ENCODE measurements at places on chromosomes 5 and 9.

- no peak for DNase-seq
These were observed 30.0 kb upstream of the FGD3 start for GRCh38 chr9:92917176-92917800.

DNA sequence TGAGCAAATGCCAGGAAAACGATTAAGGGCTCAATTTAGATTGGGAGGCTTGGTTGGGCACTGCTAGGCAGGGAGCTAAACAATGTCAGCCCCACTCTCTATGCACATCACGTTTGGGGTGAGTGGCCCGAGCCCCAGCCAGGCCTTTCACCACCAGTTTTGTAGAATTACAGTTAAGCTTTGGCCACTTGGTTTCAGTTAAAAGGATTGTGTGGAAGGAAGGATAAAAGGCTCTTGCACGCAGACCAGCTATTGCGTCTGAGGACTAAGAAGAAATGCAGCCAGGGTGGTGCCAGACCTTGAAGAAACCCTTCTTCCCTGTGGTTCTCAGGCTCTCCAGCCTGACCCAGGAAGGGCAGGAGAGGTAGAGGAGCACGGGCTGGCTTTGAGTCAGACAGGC lies 125.3 kb upstream of the SLC44A1 start:
- DNase-seq = no peak

- no peak for DNase-seq
These were observed 1180.2 kb downstream of the CDH12 start for GRCh38 chr5:21672911-21673310.

DNA sequence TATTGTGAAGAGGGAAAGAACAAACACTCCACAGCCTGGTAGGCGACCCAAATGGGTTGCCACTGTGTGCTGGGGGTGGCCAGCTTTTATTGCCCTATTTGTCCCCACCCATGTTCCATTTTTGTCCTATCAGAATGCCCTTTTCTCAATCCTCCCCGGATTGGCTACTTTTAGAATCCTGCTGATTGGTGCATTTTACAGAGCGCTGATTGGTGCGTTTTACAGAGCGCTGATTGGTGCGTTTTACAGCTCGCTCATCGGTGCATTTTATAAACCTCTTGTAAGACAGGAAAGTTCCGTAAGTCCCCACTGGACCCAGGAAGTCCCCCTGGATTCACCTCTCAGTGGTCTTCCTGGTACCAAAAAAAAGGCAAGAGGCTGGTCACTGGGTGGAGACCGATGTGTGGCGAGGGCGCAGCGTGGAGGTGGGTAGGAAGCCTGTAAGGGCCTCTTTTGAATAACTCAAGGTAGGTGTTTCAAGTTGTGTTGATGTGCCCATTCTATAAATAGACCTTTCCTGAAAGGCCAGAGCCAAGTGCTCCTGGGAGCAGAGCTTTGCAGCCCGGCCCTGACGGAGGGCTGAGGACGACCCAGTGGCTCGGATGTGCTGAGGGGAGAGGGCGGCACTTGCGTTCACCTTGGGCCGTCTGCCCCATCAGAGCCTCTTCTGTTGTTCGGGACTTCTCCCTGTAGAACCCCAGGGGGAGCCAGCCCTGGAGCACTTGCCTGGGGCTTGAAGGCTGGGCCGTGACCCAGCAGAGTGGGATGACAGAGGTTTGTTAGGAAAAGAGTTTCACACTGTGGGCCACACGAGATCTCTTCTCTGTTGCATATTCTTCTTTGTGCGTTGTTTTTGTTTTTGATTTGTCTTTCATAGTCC lies 7.2 kb upstream of the GFPT2 start:
- DNase-seq = no peak

DNA sequence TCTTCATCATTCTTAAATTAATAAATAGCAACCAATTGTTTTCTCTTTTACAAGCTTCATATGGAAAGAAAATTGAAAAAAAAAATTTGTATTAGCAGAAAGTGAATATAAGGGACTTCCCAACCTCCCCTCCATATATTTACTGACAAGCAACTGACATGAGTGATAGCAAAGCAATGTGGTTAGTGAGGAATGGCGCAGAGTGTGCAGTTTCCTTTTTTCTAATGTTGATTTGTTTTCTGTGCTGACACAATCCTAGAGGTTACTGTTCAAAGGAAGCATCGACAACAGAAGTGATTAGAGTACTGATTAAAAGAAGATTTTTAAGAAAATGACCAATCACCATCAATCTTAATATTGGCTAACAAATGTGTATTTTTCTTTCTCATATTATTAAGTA lies 1.7 kb upstream of the PTGER4 start:
- no peak for DNase-seq

- DNase-seq = no peak
These were observed 107.3 kb upstream of the APC start for GRCh38 chr5:112630246-112631009.

- peak; percentile 20 for DNase-seq
These were observed 350.4 kb downstream of the PDE4D start for GRCh38 chr5:59542851-59543820.

- no peak for DNase-seq
These were observed 17.1 kb downstream of the TMEM8B start for GRCh38 chr9:35845824-35846771.

- DNase-seq = no peak
These were observed 81.5 kb upstream of the CHD1 start for GRCh38 chr5:99010294-99010693.

DNA sequence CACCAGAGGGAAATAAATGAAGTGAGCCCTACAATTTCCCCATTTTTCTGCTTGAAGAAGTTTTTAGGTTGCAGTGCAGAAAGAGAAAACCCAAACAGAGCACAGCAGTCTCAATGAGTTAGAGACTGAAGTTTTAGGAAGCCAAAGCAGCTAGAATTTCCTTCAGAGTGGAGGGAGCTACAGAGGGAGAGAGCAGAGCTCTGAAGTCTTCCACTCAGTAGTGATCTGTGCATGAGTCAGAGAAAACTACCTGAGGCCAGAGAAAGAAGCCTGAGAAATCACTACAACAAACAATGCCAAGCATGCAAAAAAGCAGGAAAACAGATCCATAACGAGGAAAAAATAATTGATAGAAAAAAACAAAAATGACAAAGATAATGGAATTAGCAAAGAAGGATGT lies 17.9 kb upstream of the NDUFB6 start:
- no peak for DNase-seq

DNA sequence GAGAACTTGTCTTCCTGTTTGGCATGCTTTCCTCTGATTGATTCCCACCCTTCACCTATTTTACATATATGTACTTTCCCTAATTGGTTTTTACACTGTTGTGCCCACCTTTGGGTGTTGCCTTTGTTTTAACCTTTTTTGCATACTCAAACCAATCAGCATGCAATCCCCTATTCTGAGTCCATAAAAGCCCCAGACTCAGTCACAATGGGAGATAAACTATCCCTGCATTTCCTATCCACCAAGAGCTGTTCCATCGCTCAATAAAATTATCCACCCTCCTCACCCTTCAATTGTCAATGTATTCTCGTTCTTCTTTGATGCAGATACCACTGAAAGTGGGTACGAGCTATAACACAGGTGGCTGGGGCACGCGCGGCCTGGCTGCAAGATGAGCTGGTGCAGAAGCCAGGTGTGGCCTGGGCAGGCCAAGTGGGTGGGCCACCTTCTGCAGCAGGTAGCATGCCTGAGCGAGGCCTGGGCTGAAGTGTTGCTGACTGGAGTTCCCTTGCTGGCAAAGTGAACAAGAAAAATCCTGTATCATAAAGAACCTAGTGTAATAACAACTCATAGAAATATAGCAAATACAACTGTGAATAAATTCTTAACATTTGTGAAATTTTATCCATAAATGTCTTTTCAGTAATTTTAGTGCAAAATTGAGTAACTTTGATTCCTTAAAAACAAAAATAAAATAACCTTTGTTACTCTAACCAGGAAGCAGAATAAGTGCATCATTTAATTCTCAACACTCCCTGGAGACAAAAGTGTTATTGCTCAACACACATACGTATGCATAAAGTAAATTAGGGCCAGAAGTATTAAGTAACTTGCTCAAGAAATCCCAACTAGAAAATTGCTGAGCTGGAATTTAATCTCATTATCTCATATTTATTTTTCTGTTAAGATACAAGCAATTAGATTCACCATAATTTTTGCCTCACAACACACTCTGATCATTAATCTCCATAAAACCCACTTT lies 685.3 kb upstream of the EDIL3 start:
- no peak for DNase-seq

DNA sequence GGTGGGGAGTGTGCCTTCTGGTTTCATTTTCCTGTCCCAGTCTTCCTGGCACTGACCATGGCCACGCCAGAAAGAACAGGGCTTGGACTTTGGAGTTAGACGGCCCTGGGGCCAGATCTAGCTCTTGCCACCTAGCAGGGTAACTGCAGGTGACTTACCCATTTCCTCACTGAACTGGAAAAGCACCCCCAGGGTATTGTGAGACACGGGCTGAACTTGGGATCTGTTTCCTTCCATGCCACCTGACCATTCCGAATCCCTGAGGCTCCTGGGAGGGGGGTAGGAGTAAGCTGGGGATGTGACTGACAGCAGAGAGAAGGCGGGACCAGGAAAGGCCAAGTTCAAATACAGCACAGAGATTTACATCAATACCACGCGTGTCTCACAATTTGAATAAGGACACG lies 9.4 kb downstream of the HNRNPAB start:
- DNase-seq = no peak

- DNase-seq = no peak
These were observed 99.6 kb upstream of the TAF11L2 start for GRCh38 chr5:17398431-17398830.

- no peak for DNase-seq
These were observed 70.4 kb downstream of the OTP start for GRCh38 chr5:77568082-77568481.

DNA sequence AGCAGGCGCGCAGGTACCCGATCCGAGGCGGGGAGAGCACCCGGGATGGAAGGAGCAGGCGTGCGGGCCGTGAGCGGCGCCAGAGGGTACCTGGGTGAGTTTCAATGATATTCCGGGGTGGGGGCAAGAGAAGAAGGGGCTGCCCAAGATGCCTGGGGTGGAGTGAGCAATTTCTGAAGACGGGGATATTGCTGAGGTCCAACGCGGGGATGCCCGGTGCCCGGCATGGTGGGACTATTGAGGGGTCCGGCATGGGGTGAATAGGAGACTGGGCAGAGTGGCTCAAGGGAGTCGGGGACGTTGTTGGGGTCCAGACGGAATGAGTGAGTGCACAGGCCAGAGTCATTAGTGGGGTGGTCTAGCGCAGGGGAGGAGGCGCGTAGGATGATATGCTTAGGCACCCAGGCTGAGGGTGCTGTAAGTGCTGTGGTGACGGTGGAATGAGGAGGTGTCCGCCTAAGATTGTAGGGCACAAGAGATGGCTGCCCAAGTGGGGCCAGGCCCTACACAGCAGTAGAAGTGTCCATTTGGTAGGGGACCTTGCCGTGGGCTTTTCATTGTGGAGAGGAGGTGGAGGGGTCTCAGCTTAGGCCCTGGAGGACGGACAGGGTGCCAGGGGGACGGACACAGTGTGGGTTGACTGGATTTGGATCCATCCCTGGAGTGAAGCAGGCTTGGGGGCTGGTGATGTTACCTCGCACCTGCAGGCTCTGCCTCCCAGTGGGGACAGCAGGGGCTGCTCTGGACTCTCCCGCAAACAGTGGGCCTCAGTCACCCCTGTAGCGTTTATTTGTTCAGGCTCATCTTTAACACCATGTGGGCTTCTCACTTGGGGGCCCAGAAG lies 719 bp downstream of the MIGA2 start:
- no peak for DNase-seq

GRCh38 chr9:130448771-130449603 lies 4.2 kb downstream of the ASS1 start:
- DNase-seq = no peak

- DNase-seq = no peak
These were observed 286.4 kb downstream of the AOPEP start for GRCh38 chr9:95012902-95013301.

DNA sequence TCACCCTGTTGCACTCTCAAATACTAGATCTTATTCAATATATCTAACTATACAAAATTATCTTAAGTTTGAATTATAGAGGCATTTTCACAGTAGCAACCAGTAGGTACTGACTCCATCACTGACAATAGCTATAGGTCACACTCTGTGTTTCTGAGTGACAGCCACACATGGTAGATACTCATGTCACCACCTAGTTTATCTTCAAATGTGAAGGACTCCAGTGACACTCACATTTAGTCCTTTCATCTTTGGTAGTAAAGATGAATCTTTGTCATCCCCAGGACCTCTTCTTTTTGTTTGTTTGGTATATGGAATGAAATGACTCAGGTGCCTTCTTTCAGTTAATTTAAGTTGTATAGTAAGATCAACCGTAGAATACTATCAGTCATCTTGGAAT lies 102.5 kb upstream of the DHFR start:
- no peak for DNase-seq

GRCh38 chr9:105026451-105026850 lies 98.5 kb upstream of the ABCA1 start:
- DNase-seq = no peak

GRCh38 chr9:107216329-107216728 lies 66.8 kb upstream of the RAD23B start:
- DNase-seq = no peak

DNA sequence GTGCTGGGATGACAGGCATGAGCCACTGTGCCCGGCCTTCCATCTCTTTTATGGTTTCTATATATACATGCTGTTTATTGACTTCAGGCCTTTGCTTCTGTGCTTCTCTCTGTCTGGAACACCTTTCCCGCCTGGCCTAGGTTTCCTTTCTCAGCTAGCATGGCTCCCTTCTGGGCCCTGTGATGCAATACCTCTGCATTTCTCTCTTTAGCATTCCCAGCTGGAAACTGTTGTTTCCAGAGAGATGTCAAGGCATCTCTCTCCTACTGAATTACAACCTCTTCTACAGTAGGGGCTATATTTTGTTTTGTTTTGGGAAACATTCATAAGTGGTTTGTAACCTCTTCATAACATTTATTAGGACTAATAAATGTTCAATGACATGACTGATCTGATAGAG lies 57.1 kb downstream of the RPS23 start:
- no peak for DNase-seq

DNA sequence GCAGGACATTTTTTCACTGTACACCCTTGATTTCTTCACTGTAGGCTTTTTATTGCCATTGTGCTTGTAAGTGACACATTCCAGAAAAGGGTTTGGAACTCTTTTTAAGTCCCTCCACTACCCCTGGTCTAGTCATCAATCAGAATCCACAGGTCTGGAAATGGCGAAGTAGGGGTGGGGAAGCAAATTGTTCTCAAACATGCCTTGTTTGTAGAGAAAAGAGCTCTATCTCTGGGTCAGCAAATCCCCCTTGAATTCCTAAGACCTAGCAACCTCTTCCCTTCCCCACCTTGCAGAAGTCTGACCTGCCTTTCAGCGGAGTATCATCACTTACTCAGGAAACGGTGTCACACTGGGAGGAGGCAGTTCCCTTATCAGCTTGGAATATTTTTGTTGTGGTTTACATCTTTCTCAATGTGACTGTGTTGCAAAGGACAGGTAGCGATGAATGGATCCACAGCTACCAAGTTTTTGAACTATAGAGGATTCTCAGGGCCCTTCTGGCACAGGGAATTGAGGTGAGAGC lies 3.2 kb downstream of the SH3RF2 start:
- DNase-seq = no peak

DNA sequence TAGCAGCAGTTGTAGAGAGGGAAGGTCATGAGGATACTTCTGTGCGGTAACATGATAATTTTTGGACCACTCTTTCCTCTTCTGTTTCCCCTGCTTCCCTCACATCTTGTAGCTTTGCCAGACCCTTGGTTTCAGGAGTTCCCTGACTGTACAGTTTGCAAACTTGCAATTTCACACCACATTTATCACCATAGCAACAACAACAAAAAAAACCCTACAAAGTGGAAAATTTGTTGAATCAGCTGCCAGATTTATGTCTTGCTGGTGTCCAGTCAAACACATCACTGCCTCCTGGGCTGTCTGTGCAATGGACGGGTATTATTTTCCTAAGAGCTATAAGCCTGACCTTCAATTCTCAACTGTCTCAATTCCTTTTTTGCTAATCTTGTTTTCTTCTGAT lies 751.6 kb downstream of the TLR4 start:
- DNase-seq = no peak

Measured in NCI-H345 (cell line).